Colonic mucosa (tissue), 4 donors: ENCODE measurements at places on chromosomes 2 and 18. TPM values are rescaled to one million over a fixed set of nuclear protein-coding genes. Genes with fewer than 3 reads are reported as not detected.

Gene NAPG
- 29.0 TPM for total RNA-seq

Gene CNGA3
- 0.20 TPM for total RNA-seq

DNA sequence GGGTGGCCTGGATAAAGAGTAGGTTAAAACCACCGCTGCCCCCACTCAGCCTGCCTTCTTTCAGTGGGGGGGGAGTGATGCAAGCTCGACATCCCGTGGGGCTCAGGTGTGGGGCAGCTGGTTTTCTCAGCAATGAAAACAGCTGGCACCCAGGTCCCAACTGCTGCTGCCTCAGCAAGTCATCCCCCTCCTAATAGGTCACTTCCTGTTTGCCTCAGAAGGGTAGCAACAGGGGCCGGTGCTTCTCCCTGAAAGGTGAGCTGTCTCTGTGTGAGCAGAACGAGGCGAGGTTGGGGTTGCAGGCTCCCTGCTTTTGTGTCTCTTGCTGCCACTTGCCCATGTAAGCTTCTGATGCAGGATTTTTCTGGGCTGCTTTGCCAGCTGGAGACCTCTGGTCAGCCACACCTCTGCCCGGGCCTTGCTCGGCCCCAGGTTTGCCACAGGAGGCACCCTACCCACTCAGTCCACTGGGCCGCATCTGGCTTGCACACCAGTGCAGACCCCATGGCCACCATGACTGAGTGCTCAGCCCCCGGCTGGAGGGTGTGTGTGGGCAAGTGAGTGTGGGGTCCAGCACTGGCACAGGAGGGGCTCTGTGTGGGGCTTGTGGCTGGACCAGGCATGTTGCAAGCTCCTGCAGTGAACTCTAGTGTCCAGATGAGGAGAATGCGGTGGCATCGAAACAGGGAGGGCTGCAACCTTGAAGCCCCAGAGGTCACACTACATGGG lies 11.5 kb upstream of the ASB1 start:
- no peaks in the 10 kb centered on the region for H3K4me1 ChIP-seq
- H3K27ac ChIP-seq: no peak overlapping the region
- H3K36me3 ChIP-seq: no peaks in the 10 kb centered on the region
- no peak overlapping the region for H3K4me3 ChIP-seq
- no peaks in the 10 kb centered on the region for H3K27me3 ChIP-seq

DNA sequence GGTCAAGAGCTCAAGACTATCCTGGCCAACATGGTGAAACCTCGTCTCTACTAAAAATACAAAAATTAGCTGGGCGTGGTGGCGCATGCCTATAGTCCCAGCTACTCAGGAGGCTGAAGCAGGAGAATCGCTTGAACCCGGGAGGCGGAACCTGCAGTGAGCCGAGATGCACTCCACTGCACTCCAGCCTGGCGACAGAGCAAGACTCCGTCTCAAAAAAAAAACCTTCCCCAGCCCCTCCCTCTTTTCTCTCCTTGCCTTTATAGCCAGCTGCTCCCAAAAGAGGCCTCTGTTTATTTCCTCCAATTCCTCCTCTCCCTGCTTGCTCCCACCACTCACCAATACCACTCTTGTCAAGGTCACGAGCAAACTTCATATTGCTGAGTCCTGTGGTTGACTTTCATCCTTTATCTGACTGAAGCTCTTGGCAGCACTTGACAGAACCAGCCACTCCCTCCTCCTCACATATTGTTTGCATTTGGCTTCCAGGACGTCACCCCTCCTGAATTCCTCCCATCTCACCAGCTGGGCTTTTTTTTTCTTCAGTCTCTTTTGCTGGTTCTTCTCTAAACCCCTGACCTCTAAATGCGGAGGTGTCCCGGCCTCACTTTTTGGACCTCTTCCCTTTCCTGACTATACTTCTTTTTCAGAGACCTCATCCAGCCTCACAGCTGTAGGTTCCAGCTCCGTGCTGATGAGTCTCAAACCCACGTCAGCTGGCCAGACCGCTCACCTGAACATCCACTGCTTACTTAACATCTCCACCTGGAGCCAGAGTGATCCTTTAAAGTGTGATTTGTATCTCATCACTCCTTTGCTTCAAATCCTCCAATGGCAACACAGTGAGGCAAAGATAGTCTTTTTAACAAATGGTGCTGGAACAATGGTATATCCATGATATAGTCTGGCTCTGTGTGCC lies 84.6 kb upstream of the CAB39 start:
- no peaks in the 10 kb centered on the region for H3K27me3 ChIP-seq
- no peak for DNase-seq
- no peaks in the 10 kb centered on the region for H3K4me1 ChIP-seq

DNA sequence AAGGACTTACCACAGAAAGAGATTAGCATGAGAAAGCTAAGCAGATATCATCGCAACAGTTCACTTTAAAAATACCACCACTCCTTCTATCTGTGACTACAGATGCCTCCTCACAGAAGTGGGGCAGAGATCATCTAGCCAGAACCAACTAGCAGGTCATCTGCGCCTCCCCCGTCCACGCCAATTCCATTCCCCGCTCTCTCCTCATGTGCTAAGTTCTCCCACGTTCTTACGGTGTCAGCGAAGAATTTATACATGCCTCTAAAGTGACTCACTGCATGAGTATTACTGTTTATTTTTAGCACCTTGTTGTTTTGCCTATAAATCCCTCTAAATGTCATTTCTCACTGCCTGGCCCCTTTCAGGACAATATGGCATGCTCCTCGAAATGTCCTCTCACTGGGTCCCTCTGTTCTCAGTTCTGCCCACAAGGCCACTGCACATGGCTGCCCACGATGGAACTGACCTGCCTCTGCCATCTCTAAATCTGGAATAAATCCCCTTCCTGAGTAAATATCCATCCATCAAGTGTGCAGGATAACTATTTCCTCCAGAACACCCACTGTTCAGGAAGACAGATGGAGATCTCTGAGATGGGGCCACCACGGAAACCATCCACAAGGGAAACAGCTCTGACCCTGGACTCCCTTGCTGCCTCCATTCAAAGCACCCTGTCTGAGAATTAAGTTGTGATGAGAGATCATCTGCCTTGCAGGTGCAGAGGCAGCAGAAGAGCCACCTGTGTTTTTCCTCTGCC lies 137.7 kb downstream of the IRS1 start:
- H3K36me3 ChIP-seq: no peaks in the 10 kb centered on the region
- no peaks in the 10 kb centered on the region for H3K27me3 ChIP-seq
- no peak overlapping the region for H3K4me3 ChIP-seq
- no peak for DNase-seq
- no peak overlapping the region for H3K27ac ChIP-seq

- no peak overlapping the region for H3K27ac ChIP-seq
- H3K27me3 ChIP-seq: no peaks in the 10 kb centered on the region
- no peaks in the 10 kb centered on the region for H3K4me1 ChIP-seq
- no peak overlapping the region for H3K4me3 ChIP-seq
- no peaks in the 10 kb centered on the region for H3K36me3 ChIP-seq
These were observed 36.4 kb downstream of the METTL4 start for GRCh38 chr18:2534906-2535305.

DNA sequence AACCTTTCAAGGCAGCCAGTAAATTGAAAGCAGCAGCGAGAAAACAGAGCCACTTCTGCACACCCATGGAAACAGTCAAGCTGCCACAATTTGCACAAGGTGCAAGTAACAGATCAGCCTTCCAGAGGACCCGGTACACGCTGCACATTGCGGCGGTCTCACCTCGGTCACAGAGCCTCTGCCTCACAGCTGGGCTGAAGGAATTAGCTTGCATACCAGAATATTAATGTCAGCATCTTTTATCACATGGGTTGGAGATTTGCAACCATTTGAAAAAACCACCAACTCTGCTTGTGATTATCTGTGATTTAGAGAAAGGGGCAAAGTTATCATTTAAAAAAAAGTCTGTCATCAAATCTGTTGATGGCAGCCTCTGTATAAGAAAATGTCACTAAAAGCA lies 330.5 kb upstream of the TCF4 start:
- H3K4me1 ChIP-seq: no peaks in the 10 kb centered on the region
- no peaks in the 10 kb centered on the region for H3K36me3 ChIP-seq
- no peak overlapping the region for H3K4me3 ChIP-seq
- no peaks in the 10 kb centered on the region for H3K27me3 ChIP-seq
- no peak overlapping the region for H3K27ac ChIP-seq

- H3K36me3 ChIP-seq: no peaks in the 10 kb centered on the region
- no peak for DNase-seq
- H3K27me3 ChIP-seq: no peaks in the 10 kb centered on the region
- no peaks in the 10 kb centered on the region for H3K4me1 ChIP-seq
These were observed 488.7 kb upstream of the ACVR2A start for GRCh38 chr2:147356157-147356556.

DNA sequence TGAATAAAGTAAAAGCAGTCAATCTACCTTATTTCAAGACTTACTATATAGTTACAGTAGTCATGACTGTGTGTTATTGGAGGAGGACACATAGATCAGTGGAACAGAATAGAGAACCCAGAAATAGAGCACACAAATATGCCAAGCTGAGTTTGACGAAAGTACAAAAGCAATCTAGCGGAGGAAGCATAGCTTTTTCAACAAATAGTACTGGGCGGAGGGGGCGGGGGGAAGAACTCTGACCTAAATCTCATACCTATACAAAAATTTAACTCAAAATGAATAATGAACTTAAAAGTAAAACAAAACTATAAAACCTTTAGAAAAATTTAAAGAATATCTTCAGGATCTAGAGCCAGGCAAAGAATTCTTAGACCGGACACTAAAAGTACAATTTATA lies 139.1 kb downstream of the AGPS start:
- no peaks in the 10 kb centered on the region for H3K27me3 ChIP-seq
- no peak overlapping the region for H3K27ac ChIP-seq
- H3K36me3 ChIP-seq: no peaks in the 10 kb centered on the region

Gene HNMT
- 82.1 TPM for total RNA-seq

GRCh38 chr18:470661-471501 lies 29.6 kb downstream of the COLEC12 start:
- no peak for DNase-seq
- no peaks in the 10 kb centered on the region for H3K27me3 ChIP-seq
- no peaks in the 10 kb centered on the region for H3K4me1 ChIP-seq
- H3K4me3 ChIP-seq: no peak overlapping the region

Gene RNF125
- 8.4 TPM for total RNA-seq

GRCh38 chr2:240322991-240323390 lies 112.5 kb upstream of the GPC1 start:
- H3K27me3 ChIP-seq: no peaks in the 10 kb centered on the region
- H3K4me3 ChIP-seq: no peak overlapping the region
- H3K4me1 ChIP-seq: no peaks in the 10 kb centered on the region
- no peaks in the 10 kb centered on the region for H3K36me3 ChIP-seq
